ENCODE measurements at places on chromosomes 11 and 22.
A peak's percentile ranks its signal among the peaks of the same experiment; 100 is the strongest.

- DNase-seq: no peak
These were observed 11.1 kb downstream of the OR5A2 start for GRCh38 chr11:59415111-59415510.

DNA sequence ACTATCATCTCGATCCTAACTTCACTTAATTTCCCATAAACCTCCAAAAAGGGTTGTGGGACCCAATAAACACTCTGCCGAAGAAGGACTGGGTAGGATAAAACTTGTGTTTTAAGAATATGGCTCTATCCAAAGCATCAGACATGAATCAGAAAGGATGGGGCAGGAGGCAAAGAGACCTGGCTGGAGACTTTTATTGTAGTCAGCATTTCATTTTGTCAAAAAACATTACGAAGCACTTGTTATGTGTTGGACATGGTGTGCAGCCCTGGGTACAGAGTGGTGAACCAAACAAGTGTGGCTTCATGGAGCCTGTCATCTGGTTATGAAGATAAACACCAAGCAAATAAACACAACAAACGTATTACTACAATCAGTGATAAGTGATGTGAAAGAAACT lies 17.3 kb downstream of the IL10RA start:
- no peak for DNase-seq

DNA sequence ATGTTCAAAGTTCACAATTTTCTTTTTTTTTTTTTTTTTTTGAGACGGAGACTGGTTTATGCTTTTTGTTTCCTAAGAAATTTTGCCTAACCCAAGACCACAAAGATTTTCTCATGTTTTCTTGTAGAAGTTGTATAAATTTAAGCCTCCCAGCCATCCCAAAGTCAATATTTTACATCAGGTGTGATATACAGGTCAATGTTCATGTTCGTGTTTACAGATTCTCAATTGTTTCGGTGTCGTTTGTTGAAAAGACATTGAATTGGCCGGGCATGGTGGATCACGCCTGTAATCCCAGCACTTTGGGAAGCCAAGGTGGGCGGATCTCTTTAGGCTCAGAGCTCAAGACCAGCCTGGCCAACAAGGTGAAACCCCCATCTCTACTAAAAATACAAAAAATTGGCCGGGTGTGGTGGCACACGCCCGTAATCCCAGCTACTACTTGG lies 15.4 kb downstream of the FRMD8 start:
- no peak for DNase-seq

DNA sequence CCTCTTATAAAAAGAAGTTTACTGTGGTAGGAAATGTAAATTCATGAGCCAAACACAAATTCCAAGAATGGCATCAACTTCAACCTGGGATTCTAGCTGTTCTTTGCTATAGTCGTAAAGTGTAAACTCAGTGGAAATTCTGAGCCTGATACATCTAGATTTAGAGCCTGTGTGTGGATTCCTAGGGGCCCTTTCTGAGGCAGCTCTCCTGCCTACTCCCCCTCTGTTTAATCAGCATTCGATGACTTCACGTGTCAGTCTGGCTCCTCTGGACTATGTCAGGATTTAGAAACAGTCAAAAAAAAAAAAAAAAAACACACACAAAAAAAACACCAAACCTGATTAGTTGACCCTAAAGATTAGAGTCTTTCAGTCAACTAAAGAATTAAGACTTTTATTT lies 93.1 kb upstream of the SC5D start:
- DNase-seq: no peak

GRCh38 chr11:64067230-64067993 lies 31.7 kb downstream of the FLRT1 start:
- DNase-seq: no peak

GRCh38 chr11:65425971-65426838 lies 3.6 kb downstream of the NEAT1 start:
- DNase-seq: peak; percentile 36

DNA sequence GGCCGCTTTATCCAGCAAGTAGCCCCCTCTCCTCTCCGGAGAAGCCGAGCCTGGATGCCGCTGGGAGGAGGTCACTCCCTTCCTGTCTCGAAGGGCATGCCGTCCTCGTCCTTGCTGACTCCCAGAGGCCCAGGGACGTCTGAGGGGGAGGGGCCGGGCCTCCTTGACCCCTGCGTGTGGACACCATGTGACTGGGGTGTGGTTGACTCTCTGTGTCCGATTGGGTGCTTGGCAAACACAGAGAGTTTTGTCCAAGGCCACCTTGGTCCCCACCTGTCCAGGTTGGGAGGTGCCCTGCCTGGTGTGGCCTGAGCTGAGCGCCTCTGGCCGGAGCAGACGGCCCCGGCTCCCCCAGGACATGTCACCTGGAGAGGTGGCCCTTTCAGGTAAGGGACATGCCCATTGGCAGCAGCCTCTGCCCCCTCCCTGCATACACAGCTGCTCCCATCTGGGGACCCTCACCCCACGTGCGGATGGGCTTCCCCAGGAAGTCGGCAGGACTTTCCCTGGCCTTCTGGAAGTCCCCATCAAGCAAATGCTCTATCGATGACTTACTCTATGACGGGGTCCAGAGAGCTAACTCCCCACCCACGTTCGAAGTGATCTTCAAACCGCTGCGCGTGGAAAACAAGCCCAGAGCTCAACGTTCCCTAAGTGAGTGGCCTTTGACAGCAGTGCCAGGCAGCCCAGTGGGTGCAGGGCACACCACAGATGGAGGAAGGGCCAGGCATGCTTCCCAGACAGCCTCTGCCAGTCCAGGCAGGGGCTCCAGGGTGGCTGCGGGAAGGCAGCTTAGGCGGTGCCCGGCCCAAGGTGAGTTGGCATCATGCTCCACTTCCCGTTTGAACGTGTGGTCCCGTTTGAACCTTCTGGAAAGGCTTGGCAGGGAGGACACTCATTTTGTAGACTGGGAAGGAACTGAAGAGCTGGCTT lies at the start of gene SMIM38:
Gene SMIM38 (plus strand): TSS at position 634 of the 933 bp plus-strand sequence. CDS start 1,912 bp downstream, outside the sequence.
- no peak for DNase-seq

DNA sequence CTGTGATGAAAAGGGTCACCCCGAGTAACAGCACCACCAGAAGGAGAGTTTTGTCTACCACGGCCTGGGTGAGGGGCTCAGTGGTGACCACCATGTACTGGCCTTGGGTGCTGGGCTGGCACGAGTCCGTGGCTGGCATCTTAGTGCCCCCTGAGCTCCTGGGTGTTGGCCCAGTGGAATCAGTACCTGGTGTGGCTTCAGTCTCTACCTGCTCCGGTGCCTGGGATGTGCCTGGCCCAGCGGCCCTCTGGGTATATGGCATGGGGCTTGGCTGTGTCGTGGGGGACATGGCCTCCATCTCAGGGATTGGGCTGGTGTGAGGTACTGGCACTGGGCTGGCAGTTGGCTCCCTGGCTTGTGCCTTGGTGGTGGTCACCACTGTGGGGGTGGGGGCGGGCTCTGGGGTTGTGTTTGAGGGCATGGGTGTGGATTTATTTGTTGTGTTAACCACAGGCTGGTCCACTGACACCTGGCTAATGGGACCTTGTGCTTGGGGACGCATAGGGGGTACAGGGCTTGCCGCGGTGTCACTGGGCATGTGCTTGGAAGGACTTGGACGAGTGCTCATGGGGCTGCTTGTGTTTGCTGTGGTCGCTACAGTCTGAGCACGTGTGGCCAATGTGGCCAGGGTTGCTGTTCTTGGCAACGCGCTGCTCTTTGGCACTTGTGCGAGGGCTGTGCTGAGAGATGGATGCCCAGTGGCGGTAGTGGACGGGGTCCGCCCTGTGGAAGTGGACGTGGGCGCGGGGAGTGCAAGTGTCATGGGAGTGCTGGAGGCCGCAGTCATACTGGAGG lies 9.8 kb downstream of the C11orf24 start:
- DNase-seq: no peak

- DNase-seq: no peak
These were observed 14.4 kb upstream of the SLC39A13 start for GRCh38 chr11:47394050-47394321.

- DNase-seq: no peak
These were observed 6.3 kb upstream of the OSM start for GRCh38 chr22:30272781-30273601.

GRCh38 chr11:71484248-71485062 lies 31.5 kb downstream of the NADSYN1 start:
- DNase-seq: no peak

DNA sequence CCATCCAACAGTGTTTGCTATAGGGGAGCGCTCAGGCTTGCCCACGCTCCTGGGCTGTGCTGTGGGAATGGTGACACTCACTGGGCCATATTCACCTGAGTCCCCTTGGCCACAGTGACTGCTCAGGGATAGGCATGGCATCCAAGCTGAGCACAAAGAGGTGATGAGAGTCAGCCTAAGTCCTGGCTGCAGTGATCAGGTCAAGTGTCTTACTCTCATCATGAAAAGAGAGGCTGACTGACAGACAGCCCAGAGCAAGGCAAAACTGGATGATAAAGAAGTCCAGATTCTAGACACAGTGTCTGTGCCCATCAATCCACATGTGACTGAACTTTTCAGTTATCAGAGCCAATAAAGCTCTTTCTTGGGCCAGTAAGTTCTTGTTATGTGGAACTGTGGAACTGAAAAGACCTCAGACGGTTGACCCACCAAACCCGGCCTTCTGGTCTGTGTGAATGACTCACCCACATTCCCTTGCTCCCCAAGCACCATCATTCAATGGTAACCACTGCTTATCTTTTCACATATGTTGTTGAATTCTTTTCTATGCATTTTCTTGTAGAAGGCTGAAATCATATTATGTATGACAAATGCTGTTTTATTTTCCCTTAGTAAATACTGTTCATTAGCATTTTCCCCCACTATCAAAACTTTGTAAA lies 43.2 kb upstream of the YPEL1 start:
- no peak for DNase-seq

DNA sequence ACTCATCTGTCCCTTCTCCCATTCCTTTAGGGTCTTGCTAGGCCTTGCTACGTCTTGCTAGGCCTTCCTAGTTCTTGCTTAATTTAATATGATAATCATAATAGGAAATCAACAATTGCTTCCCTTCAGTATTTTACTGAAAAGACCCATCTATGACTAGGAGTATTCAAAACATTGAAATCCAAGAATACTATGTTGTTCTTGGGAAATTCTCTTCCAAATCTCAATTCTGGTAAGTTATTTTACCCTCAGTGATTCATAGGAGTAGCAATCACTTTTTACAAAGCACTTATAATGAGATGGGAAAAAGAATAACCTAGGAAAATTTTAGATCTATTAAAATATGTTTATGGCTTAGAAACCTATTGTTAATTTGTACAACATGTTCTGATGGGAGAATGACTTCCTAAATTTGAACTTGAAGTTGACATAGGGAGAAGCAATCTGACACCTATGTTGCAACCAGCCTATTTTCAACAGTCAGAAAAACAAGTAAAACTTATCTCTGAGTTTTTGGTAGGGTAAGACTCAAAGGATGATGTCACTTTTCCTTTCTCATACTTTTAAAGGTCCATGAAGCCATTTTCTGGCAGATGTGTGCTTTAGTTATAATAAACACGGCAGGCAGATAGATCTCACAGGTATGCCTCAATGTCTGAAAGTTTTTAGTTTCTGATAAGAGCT lies 29.5 kb upstream of the HIPK3 start:
- DNase-seq: no peak

DNA sequence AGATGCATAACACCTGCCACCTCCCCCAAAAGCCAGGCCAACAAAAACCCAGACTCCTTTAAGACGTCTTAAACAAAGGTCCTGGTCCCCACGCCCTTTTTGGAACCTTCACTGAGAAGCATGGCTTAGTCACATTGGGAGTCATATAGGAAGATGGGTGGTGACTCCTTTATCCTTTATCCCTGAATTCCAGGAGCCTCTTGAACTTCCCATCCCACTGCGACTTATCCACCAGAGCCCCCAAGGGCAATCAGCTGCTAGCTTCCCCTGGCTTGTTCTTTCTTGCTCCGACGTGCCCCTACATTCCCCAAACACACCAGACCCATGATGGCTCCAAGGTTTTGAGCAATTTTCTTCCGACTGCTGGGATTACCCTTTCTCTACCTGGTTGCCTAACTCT lies 567.0 kb upstream of the CADM1 start:
- no peak for DNase-seq

- no peak for DNase-seq
These were observed 6.8 kb downstream of the CFL1 start for GRCh38 chr11:65851083-65851579.

- no peak for DNase-seq
These were observed 1326.5 kb downstream of the LRRC4C start for GRCh38 chr11:40132912-40133311.

- DNase-seq: no peak
These were observed 6.9 kb downstream of the PMM1 start for GRCh38 chr22:41582694-41583093.

All from liver (tissue), 10 donors.